ENCODE measurements at places on chromosomes 12 and 14.

DNA sequence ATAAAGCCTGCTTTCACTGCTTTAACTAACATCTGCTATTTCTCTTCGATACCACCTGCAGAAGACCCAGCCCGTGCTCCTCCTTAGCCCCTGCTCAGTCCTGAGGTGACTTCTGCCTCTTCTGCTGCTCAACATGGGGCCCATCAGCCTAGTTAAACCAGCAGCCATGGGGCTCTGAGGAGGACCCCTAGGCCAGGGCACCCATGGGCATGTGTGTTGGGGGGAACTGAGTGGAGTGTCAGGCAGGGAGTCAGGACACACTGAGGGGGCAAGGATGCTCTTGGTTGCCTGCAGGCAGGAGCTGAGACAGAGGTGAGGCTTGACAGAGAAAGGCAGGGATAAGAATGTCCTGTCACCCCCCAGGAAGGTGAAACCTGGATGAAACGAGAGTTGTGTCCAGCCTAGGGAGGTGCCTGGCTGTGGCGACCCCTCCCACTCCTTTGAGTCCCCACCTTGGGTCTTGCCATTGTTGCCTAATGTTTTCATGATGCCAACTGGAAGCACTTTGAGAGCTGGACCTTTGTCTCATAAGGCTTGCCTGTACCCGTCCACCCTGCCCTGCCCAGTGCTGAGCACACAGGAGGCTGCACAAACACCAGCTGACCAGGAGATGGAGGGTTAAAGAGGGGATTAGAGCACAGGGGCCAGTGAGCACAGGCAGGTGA, 12.5 kb upstream of the RABGGTA start:
- DNase-seq, result no peak
- H3K4me1 ChIP-seq, result peaks cover 26% of the 10 kb centered on the region
- H3K27ac ChIP-seq, result peak overlapping the region; percentile 55
- H3K4me3 ChIP-seq, result no peak overlapping the region
- no peaks in the 10 kb centered on the region for H3K36me3 ChIP-seq
- H3K27me3 ChIP-seq, result no peaks in the 10 kb centered on the region

- H3K27ac ChIP-seq, result peak overlapping the region; percentile 92
- H3K4me1 ChIP-seq, result peaks cover 29% of the 10 kb centered on the region
- DNase-seq, result no peak
- H3K4me3 ChIP-seq, result no peak overlapping the region
Observed at GRCh38 chr12:9133216-9133916, 17.6 kb upstream of the A2M start.

DNA sequence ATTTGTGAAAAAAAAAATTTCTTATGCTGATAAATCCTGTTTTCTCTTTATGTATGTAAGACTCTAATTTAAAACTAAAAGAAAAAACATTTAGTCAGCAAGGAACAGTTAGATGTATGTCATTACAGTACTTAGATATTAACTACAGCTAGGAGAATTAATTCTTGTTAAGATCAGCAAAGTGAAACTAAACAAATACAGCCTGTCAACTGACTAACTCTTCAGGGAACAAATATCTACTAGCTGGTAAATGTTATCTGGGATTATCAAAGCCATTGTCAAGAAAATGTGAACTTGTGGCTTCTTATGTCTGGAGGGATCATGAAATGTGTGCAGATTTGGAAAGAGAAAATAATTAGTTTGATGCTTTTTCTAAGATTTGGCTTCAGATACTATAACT, 27.5 kb downstream of the MGAT4C start:
- H3K27ac ChIP-seq, result no peak overlapping the region
- no peak overlapping the region for H3K4me3 ChIP-seq
- no peaks in the 10 kb centered on the region for H3K27me3 ChIP-seq
- peaks cover 48% of the 10 kb centered on the region for H3K4me1 ChIP-seq
- no peak for DNase-seq

DNA sequence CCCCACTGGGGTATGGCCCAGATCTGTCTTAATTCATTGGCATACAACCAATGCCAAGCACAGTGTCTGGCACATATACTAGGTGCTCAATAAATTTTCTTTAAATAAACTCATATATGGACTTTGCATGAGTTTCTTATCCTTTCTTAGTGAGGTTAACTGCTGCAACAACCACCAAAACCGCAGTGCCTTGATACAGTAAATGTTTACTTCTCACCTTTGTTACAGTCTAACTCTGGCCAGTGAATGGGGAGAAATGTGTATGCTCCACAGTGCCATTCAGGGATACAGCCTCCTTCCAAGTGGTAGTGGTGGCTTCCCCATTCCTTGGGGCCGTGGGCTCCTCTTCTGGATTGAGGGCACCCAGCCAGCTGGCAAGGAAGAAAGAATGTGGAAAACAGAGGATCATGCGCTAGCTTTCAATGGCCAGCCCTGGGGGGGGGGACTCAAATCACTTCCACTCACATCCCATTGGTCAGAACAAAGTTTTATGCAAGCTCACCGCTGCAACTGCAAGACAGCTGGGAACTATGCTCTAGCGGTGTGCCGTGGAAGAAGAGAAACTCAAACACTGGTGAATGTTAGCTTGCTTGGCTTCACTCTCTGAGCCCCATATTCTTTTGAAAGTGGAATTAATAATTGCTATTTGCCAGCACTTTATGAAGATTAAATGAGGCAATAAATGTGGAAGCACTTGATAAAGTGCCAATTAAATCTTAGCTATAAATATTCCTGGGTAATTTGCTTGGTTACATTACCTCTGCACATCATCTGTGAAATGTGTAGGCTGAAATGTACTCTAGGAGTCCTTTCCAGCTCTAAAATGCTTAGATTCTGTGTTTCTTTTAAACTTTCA, 51.0 kb upstream of the SOCS2 start:
- no peak for DNase-seq
- H3K27ac ChIP-seq, result no peak overlapping the region
- H3K4me1 ChIP-seq, result peaks cover 20% of the 10 kb centered on the region
- H3K4me3 ChIP-seq, result no peak overlapping the region
- no peaks in the 10 kb centered on the region for H3K36me3 ChIP-seq
- H3K27me3 ChIP-seq, result no peaks in the 10 kb centered on the region

DNA sequence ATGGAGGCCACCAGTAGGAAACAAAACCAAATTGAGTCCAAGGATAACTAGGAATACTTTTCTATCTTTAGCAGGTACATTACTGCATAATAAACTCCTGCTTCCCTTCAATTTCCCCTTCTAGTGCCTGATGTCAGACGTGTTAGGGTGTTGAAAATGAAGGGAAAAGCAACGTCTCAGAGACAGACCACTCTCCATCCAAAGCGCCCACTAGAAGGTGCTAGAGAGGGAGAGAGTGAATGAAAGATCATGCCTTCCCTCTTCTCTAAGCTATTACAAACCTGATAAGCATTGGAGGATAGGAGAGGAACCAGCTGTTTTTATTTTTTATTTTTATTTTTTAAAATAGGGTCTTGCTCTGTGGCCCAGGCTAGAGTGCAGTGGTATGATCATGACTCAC, 64.1 kb downstream of the ZNF641 start:
- H3K4me1 ChIP-seq, result peaks cover 9% of the 10 kb centered on the region
- no peak overlapping the region for H3K27ac ChIP-seq
- H3K36me3 ChIP-seq, result no peaks in the 10 kb centered on the region
- no peak overlapping the region for H3K4me3 ChIP-seq
- H3K27me3 ChIP-seq, result no peaks in the 10 kb centered on the region

DNA sequence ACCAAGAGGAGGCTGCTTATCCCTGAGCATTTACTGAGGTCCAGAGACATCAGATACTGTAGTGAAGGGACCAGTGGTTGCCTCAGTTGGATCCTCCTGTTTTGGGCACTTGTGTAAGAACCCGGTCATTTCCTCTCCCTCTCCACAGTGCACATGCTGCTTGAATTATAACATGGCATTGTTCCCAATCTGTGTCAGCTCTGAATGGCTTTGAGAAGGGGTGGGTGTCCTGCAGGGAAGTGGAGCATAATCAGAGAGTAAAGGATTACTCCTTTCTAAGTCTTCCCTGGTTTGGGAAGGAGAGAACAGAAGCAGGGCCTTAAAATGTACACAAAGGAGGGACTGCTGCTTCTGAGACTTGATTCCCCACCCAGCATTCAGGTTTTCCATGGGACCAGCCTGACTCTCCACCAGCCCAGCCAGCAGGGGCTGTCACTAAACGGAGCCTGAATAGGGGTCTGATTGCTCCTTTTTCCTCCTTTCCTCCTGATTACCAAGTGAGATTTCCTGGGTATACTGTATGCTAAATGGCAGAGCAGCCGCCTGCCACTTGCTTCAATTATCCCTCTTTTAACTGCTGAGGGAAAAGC, 78.4 kb downstream of the NRXN3 start:
- DNase-seq, result no peak
- no peaks in the 10 kb centered on the region for H3K36me3 ChIP-seq
- no peak overlapping the region for H3K27ac ChIP-seq
- peaks cover 24% of the 10 kb centered on the region for H3K27me3 ChIP-seq
- H3K4me3 ChIP-seq, result no peak overlapping the region

- peaks cover under 1% of the 10 kb centered on the region for H3K27me3 ChIP-seq
- no peaks in the 10 kb centered on the region for H3K36me3 ChIP-seq
- DNase-seq, result no peak
- peaks cover 1% of the 10 kb centered on the region for H3K4me1 ChIP-seq
Observed at GRCh38 chr14:21317398-21317797, 37.5 kb downstream of the RPGRIP1 start.

Measured in mesothelial cell of epicardium (in vitro differentiated cells).